Keratinocyte (primary cell): ENCODE measurements at places on chromosomes 4 and X.
A peak's percentile ranks its signal among the peaks of the same experiment; 100 is the strongest.

- no peaks in the 10 kb centered on the region for H3K4me1 ChIP-seq
- H3K4me3 ChIP-seq = no peak overlapping the region
- DNase-seq = no peak
Observed at GRCh38 chrX:53003111-53003510, 44.8 kb upstream of the FAM156A start.

DNA sequence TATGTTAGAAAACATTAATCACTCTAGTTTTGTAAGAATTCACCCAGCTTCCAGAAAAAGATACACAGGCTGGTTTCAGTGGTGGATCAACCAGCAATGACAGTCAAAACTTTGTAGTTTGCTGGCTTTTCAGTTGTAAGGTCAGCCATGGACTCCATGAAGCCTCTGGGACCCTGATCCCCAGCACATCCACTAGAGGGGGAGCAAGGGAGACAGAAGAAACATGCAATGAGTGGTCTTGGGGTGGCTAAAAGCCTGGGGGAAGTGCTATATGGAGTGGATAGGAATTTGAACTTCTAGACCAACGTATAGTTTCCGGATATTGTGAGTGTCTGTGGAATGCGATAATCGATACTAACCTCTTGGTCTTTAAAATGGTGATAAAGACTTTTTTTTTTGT, 72.7 kb downstream of the AFF2 start:
- H3K4me1 ChIP-seq = no peaks in the 10 kb centered on the region
- H3K36me3 ChIP-seq = no peaks in the 10 kb centered on the region
- H3K27me3 ChIP-seq = no peaks in the 10 kb centered on the region
- no peak overlapping the region for H3K4me3 ChIP-seq
- DNase-seq = no peak

GRCh38 chrX:41721590-41721989, 2.4 kb upstream of the GPR82 start:
- DNase-seq = no peak
- H3K27me3 ChIP-seq = no peaks in the 10 kb centered on the region
- no peak overlapping the region for H3K4me3 ChIP-seq
- H3K4me1 ChIP-seq = no peaks in the 10 kb centered on the region

GRCh38 chr4:174397366-174398155, 113.8 kb downstream of the CEP44 start:
- no peak overlapping the region for H3K27ac ChIP-seq
- H3K36me3 ChIP-seq = no peaks in the 10 kb centered on the region
- no peak overlapping the region for H3K4me3 ChIP-seq
- DNase-seq = no peak
- H3K27me3 ChIP-seq = no peaks in the 10 kb centered on the region

GRCh38 chr4:180054291-180054690, 2188.9 kb upstream of the TENM3 start:
- DNase-seq = no peak
- H3K36me3 ChIP-seq = no peaks in the 10 kb centered on the region
- no peak overlapping the region for H3K27ac ChIP-seq
- H3K4me3 ChIP-seq = no peak overlapping the region
- H3K27me3 ChIP-seq = peaks cover 25% of the 10 kb centered on the region

DNA sequence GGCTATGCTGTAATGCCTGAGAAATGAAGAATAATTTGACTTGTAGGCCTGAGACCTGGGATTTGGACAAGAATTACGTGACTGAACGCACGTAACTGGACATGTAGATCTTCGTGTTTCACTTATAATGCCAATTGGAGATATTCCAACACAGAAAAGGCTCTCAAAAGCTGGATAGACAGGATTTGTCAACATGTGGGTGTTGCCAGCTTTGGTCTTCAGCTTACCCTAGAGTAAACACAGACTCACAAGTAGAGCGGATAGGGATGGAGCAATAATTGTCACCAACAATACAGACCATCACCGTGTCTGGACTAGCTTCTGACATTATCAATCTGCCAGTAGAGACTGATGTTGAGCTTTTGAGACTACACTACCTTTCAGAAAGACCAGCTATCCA, 1511.0 kb upstream of the ADGRL3 start:
- H3K4me3 ChIP-seq = no peak overlapping the region
- H3K4me1 ChIP-seq = no peaks in the 10 kb centered on the region
- H3K27me3 ChIP-seq = no peaks in the 10 kb centered on the region
- H3K27ac ChIP-seq = no peak overlapping the region
- DNase-seq = no peak

GRCh38 chr4:158949099-158949498, 153.8 kb upstream of the RAPGEF2 start:
- H3K27ac ChIP-seq = no peak overlapping the region
- H3K27me3 ChIP-seq = no peaks in the 10 kb centered on the region
- DNase-seq = no peak
- no peaks in the 10 kb centered on the region for H3K4me1 ChIP-seq

DNA sequence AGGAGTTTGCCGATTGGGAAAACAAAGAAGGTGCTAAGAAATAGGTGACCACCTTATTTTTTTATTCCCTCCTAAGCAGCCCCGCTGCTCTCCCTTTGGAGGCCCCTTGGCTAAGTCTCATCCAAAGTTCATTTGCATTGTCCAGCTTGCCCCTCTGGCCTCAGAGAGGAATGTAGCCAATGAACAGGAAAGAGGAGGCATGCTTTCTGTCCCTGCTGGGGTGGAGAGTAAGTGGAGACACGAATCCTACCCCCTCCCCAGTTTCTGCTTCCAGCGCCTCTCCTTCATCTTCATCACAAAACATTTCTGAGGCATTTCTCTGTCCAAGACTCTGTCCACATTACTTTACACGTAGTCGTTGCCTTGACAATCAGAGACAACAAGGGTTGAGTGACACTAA, 38.7 kb downstream of the NLGN3 start:
- no peaks in the 10 kb centered on the region for H3K36me3 ChIP-seq
- no peaks in the 10 kb centered on the region for H3K4me1 ChIP-seq
- no peak overlapping the region for H3K27ac ChIP-seq

DNA sequence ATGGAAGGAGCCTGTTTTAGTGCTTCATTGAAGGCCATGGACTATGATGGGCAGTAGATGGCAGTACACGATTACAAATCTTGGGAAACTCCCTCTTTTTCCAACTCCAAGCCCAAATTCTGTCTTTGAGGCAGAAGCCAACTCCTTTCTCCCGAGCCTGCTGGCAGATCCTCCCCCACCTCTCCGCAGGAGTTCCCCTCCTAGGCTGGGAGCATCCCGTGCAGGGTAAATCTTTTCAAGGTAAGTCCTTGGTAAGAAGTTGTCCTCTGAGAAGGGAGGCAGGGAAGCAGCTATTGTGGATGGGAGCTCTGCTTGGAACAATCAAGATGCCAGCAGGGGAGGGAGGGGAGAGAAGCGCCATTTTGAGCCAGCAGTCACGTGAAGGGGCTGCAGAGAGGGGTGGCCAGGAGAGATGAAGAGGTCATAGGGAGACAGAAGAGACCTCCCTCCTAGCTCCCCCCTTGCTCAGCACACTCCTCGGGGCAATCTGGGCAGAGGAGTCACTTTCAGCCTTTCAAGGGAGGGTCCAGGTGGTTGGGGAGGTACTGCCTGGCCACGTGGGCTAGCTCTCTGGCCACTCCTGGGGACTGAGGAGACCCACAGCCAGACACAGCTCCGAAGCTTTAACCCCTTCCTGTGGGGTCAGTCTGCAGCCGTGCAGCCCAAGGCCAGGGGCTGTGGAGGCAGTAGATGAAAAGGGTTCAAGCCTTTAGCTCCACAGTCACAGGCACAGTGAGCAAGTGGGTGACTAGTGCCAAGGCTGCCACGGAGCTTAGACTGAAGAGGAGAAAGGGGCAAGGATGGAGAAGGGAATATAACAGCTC, 9.6 kb downstream of the CC2D2A start:
- H3K36me3 ChIP-seq = peaks cover 3% of the 10 kb centered on the region
- H3K27ac ChIP-seq = peak overlapping the region; percentile 84
- H3K4me1 ChIP-seq = peaks cover 4% of the 10 kb centered on the region

DNA sequence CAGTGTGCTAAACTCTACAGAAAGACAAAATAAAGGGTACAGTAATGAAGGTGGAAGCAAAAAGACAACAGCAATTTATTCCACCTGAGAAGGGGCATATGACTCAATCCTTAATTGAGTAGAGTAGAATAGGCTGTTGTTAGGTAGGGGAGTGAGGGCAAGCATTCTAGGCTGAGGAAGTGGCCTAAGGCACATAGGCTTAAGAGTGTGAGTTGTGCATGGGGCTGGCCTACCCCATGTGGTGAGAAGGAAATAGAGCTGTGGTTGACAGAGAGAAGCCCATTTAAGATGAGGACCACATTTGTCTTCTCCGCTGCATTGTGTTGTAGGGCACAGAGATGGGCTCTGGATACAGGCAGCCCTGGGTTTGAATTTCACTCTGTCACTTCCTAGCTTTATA, 3.4 kb upstream of the ZCCHC18 start:
- no peak overlapping the region for H3K4me3 ChIP-seq
- H3K27me3 ChIP-seq = peaks cover 9% of the 10 kb centered on the region
- DNase-seq = no peak
- H3K36me3 ChIP-seq = no peaks in the 10 kb centered on the region

DNA sequence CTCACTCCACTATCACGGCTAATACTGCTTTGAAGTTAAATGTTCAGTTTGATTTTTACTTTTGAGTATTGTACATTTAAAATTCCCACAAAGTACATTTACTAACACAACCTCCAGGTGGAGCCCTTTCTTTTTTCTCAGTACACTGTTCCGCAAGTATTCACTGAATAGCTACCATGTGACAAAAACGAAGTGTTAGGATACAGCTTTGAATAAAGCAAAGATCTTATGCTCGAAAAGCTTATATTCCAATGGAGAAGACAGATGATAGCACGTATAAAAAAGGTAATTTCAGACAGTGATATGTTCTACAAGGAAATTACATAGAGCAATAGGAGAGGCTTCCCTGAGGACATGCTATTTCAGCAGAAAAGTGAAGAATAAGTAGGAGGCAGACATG, 60.7 kb upstream of the ABCG2 start:
- no peak for DNase-seq
- H3K27me3 ChIP-seq = no peaks in the 10 kb centered on the region
- no peaks in the 10 kb centered on the region for H3K36me3 ChIP-seq
- H3K27ac ChIP-seq = no peak overlapping the region

GRCh38 chrX:8647176-8647575, 84.8 kb downstream of the ANOS1 start:
- H3K4me3 ChIP-seq = no peak overlapping the region
- no peaks in the 10 kb centered on the region for H3K36me3 ChIP-seq
- H3K27ac ChIP-seq = no peak overlapping the region
- H3K27me3 ChIP-seq = no peaks in the 10 kb centered on the region
- H3K4me1 ChIP-seq = no peaks in the 10 kb centered on the region
- no peak for DNase-seq

GRCh38 chr4:101784957-101785356, 5.6 kb upstream of the BANK1 start:
- peaks cover 2% of the 10 kb centered on the region for H3K4me1 ChIP-seq
- no peaks in the 10 kb centered on the region for H3K27me3 ChIP-seq
- H3K27ac ChIP-seq = no peak overlapping the region
- no peak for DNase-seq

DNA sequence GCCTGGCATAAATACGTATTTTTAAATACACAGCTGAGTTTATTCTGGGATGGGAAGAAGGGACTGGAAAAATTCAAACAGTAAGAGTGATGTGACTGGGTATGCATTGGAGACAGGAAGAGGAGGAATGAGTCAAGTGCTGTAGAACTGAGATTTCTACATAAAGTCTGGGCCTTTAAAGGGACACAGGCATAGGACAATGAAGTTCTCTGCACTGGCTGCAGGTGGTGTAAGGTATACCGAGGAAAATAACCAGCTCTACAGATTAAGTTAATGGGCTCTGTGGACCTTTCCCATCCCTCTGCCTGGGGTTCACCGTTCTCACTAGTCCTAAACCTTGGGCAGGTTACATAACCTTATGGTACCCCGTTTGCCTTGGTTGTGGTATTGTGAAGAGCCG, 68.7 kb downstream of the DHX15 start:
- no peaks in the 10 kb centered on the region for H3K4me1 ChIP-seq
- peaks cover 3% of the 10 kb centered on the region for H3K36me3 ChIP-seq
- no peak overlapping the region for H3K27ac ChIP-seq
- H3K27me3 ChIP-seq = no peaks in the 10 kb centered on the region
- no peak overlapping the region for H3K4me3 ChIP-seq

DNA sequence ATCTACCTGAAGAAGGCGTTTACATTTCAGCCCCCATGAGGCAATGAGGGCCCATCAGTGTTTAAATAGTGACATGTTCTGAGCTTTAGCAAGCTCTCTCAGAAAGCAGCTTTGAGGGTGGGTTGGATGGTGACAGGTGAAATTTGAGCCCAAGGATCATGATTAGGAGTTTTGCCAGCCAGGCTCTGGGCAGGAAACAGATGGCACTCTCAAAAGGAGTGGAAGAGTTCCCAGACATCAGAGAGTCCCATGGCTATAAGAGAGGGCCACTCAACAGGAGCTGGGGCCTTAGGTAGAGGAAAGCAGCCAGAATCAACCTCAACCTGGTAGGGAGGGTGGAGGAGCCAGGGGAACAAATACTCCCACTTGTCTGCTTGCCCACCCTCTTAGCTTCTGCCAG, 499.8 kb downstream of the MID1IP1 start:
- no peaks in the 10 kb centered on the region for H3K36me3 ChIP-seq
- H3K4me3 ChIP-seq = no peak overlapping the region
- H3K27me3 ChIP-seq = no peaks in the 10 kb centered on the region

DNA sequence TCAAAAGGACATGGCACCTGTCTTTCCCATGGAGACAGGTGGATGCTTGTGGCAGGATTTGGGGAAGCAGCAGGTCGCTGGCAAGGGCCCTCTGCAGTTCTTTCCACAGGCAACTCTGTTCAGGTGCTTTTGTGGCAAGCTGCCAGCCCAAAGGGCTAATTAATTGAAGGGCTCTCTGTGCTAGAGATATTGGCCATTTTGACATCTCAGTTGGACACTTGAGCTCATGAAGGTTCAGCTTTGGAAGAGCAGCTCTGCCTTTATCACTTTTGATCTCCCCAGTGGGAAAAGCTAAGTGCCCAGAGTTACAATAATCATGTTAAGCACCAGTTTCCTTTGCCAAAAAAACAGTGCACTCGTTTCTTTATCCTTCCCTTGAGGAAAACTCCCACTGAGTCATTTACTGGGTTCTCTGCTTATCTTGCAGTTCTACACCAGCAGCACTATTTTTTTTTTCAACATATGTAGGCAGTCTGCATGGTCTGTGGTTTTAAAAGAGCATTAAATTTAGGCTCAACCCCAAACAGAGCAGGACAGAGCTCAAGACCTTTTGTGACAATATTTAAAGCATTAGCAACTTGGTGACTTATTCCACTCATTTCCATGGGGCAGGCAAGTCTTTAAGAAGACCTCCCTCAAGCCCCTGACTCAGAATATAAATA, 336.4 kb upstream of the RASGEF1B start:
- DNase-seq = no peak
- H3K4me1 ChIP-seq = no peaks in the 10 kb centered on the region
- H3K4me3 ChIP-seq = no peak overlapping the region
- no peaks in the 10 kb centered on the region for H3K27me3 ChIP-seq
- no peak overlapping the region for H3K27ac ChIP-seq
- no peaks in the 10 kb centered on the region for H3K36me3 ChIP-seq

GRCh38 chr4:100147198-100147597, 43.1 kb downstream of the DDIT4L start:
- no peaks in the 10 kb centered on the region for H3K36me3 ChIP-seq
- H3K4me1 ChIP-seq = no peaks in the 10 kb centered on the region
- no peaks in the 10 kb centered on the region for H3K27me3 ChIP-seq
- no peak overlapping the region for H3K27ac ChIP-seq
- no peak for DNase-seq
